ENCODE measurements at places on chromosomes 7 and 10.

GRCh38 chr7:77877791-77878190 lies 79.2 kb downstream of the PHTF2 start:
- no peak for DNase-seq

DNA sequence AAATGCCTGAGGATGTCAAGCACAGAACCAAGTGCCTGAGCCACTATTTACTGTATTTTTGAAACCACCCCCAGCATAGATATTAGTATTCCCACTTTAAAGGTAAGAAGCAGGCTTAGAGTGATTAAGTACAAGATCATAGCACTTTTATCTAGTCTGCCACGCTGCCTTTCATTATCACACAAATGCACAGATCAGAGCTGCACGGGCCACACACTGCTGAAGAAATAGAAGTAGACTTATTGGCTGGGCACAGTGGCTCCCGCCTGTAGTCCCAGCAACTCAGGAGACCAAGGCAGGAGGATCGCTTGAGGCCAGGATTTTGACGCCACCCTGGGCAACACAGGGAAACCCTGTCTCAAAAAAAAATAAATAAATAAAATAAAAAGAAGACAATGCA lies 38.2 kb downstream of the NCAPG2 start:
- DNase-seq = no peak

GRCh38 chr7:44078521-44078920 lies 3.8 kb downstream of the POLM start:
- DNase-seq = no peak

- DNase-seq = no peak
These were observed 210.2 kb upstream of the CTBP2 start for GRCh38 chr10:125370578-125370977.

DNA sequence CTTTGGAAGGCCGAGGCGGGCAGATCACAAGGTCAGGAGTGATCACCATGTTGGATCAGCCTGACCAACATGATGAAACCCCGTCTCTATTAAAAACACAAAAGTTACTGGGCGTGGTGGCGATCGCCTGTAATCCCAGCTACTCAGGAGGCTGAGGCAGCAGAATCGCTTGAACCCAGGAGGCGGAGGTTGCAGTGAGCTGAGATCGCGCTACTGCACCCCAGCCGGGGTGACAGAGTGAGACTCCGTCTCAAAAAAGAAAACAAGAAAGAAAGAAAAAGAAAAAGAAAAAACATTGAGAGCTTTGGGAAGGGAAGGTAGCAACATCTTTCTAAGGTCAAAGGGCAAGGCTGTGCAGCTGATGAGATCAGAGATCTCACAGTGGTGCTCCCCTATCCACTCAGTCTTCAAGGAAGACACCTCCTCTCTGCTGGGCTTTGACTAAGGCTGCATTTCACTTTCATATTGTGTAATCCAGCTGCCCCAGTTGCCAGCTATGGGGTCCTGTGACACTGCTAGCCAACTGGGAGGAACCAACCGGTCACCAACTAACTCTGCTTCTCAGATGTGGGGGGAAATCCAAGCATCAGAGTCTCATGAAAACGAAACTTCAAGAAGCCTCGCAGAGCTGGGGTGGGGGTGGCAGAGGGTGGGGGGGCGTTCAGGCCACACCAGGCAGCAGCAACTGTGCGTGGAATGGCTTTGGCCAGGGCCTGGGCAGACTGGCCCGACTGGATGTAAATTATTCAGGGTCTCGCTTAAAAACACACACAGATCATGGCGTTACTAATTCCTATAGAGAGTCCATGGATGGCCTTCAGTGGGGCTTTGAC lies 1.5 kb downstream of the IL15RA start:
- DNase-seq = peak; percentile 43

- DNase-seq = no peak
These were observed 493.3 kb upstream of the PODXL start for GRCh38 chr7:132049462-132050304.
